ENCODE measurements at places on chromosomes 2 and 18.
A peak's percentile ranks its signal among the peaks of the same experiment; 100 is the strongest.

DNA sequence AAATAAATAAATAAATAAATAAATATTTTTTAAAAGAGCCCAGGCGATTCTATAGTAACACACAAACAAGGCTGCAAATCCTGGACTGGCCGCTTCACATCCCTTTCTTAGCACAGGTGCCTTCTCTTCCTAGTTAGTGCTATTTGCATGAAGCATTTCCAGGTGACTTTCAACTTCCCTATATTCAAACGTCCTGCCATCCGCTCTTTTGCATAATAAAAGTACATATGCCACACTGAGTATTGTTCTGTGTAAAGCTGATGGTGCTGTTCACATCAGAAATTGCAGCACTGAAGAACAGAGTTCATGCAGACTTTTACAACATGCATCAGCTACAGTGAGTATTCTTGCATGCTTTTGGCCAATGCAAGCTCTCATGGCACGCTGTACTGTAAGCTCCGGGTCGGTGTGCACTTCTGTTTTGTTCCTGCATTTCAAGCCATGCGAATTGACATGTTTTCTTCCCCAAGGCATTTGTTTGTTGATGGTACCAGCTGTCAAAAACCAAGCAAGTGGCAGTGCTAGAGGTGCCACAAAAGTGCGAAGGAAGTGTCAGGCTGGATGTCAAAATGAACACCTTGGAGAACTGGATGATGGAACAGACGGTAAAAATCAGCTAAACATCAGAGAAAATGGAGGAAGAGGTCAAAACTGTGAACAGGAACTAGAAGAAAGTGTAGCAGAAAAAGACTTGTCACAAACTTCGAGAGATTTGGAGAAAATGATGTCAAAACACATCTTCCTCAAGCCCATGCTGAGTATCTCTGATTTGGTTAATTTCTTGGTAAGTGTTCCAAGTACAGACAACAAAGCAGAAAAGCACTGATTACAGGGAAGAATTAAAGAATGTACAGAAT, 25.5 kb upstream of the CEP68 start:
- DNase-seq: peak; percentile 76

- no peak for DNase-seq
Observed at GRCh38 chr2:72561621-72562318, 264.1 kb downstream of the EXOC6B start.

GRCh38 chr2:186486651-186487647, 889 bp downstream of the ZC3H15 start:
- DNase-seq: peak; percentile 93

DNA sequence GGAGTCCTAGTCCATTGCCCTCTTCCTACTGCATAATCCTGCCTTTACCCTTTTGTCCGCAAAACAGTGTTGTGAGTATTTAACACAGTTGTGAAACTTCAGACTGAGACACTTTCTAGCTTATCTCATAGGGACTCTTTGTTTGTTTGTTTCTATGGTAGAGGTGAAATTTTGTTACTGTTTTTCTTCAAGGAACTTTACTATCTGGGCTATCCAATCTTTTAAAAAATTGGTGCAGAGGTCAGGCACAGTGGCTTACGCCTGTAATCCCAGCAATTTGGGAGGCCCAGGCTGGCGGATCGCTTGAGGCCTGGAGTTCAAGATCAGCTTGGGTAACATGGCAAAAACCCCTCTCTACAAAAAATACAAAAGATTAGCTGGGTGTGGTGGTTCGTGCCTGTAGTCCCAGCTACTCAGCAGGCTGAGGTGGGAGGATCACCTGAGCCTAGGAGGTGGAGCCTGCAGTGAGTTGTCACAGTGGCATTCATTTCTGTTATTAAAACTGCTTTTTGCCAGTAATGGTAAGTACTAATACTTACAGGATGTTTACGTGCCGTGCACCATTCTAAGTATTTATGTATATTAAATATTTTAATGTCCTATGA, 18.8 kb downstream of the GMCL1 start:
- DNase-seq: no peak

DNA sequence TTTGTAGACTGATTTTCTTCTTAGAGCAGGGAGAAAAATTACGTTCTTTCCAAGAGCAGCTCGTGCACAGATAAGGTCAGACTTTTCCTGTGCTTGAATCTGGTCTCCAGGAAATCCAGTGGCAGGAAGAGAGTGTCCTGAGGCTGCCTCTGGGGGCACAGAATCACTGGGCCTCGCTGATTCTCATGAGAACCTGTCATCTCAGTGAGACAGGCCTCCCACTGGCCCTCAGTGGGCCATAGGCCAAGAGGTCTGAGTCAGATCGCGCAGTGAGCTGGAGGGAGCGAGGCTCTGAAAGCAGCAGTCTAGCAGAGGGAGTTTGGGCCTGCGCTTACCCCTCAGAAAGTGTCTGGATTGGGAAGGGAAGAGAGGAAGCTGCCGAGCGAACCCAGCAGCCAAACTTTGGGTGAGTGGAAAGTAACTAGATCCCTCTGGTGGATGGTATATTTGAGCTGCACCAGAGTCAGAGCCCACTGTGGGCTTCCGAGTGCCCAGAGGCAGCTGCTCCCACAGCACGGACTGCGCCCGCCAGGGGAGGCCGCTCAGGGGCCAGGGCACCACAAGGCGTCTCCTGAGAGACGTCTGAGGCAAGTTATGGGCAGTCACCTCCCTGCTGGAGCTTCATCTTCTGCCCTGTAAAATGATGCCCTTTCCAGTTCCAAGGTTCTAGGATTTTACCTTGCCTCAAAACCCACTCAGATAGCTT, 8.2 kb downstream of the GDF7 start:
- no peak for DNase-seq

- DNase-seq: no peak
Observed at GRCh38 chr2:2735041-2735440, 404.0 kb upstream of the MYT1L start.

All from NAMALWA (cell line).